NCI-H2171 (cell line): ENCODE measurements at places on chromosomes 3 and 15.

DNA sequence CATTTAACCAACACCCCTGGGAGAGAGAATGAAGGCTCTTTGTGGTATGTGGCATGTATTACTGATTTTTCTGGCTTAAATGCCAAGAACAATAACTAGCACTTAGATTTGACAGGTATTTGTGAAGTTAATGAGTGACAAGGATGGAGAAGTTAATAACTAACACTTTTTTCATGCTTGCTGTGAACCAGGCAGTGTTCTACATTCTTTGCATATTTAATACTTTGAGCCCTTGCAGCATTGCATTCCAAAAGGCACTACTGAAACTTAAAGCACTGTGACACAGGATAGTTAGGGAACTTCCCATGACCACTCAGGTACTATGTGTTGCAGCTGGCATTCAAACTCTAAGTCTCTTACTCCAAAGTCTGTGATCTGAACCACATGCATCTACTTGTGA is 650.6 kb downstream of the ZPLD1 start:
- no peak for DNase-seq

DNA sequence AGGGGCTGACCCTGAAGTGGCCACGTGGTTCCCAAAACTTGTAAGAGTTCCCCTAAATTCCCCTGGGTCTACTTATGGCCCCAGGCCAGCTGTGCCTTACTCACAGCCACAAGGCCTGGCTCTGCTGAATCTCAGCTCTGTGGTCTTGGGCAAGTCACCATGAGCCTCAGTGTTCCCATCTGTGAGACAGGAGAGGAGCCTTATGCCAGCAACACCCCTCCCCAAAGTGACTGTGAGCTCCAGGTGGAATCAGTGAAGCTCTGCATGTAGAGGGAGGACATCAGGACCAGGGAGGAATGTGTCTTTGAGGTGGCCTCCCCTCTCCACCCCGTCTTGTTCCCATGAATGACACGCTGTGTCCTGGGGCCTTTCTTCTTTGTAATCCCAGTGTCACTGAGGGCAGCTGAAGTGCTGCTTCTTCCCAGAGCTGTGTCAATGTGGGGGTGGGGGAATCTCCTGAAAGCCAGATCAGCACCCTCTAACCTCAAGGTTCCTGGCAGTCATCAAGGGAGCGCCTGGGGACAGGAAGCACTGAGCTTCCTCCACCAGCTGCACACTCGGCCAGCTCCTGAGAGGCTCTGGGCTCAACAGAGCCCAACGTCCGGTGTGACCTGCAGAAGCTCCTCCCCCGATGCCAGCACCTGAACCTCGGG is 258.9 kb downstream of the UACA start:
- no peak for DNase-seq

DNA sequence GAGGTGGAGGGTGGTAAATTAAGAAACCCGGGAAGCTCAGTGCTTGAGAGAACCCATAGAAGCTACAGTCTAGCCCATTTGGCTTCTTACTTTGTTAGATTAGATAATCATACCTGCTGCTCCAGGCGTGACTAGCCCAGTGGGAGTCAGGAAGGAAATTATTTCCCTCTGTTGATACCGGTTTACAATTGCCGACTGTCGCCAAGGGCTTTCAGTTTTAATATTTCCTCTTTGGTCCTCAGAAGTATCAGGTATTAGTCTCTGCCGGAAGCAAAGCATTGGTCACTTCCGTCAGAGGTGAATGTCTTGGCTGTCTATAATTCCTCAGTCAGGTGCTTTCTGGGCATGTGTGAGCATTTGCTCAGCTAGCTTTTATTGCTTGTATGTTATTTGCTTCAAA is 75.2 kb downstream of the LPP start:
- DNase-seq = no peak

DNA sequence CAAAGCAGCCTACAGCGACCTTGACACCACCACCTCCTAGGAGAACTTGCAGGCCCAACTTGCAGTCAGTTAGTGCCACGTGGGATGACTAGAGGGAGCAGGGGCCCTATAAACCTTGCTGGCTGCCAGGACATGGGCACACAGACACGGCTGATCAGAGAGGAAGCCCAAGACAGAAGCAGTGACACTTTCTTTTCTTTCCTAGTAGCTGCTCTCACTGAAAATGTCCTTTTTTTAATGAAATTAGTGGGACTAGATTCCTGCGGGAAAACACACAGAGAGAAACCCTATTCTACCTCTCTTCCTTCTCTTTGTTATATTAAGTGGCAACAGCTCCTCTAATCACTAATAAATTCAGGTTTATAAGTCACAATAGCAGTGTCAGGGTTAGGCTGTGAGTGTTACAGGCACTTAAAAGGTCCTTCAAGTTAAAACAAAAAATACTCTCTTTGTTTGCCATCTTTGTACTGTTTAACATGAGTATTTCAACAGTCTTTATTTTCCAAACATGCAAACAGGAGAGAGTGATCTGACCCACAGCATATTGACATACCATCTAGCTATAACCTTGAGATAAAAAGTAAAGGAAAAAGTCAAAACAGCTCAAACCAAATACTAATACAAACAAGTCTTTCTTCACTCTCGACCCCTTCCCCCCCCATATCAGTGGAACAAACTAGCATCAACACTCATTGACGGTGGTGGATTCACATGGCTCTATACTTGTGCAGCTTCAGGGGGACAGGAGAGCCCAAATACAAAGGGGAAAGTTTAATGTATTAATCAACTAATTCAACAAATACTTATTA is 2.1 kb upstream of the TMEM212 start:
- DNase-seq = no peak

DNA sequence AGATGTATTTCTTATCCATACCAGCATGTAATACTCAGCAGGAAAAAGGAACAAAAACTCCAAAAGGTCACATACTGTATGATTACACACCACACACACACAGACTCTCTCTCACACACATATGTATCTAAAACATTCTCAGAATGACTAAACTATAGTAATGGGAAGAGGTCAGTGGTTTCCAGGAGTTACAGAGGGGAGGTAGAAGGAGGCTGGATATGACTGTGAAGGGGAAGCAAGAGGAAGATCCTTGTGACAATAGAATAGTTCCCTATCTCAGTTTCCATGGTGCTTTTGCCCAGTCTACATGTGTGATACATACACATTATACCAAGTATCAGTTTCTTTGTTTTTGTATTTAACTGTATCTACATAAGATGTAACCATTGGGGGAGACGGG is 190.1 kb downstream of the IL5RA start:
- no peak for DNase-seq

DNA sequence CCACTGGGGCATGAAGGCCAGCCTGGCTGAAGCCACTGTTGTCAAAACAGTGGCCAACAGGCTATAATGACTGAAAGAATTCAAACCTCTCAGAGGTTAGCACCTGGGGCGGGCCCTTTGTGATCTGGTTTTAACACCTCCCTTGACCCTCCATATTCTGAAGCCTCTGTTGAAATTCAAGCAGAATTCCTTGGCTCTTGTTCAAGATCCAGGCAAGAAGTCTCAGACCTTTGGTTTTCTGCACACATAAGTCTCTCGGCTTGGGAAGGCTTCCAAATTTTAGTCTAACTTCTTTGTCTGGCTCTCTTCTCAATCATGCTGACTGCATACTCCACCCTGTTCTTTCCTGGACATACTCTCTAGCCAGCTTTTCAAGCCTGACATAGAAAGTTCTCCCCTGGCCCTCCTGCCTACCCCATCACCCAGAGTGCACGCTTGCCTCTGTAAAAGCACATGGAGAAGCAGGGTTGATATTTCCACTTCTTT is 144.5 kb downstream of the PDZRN3 start:
- no peak for DNase-seq

DNA sequence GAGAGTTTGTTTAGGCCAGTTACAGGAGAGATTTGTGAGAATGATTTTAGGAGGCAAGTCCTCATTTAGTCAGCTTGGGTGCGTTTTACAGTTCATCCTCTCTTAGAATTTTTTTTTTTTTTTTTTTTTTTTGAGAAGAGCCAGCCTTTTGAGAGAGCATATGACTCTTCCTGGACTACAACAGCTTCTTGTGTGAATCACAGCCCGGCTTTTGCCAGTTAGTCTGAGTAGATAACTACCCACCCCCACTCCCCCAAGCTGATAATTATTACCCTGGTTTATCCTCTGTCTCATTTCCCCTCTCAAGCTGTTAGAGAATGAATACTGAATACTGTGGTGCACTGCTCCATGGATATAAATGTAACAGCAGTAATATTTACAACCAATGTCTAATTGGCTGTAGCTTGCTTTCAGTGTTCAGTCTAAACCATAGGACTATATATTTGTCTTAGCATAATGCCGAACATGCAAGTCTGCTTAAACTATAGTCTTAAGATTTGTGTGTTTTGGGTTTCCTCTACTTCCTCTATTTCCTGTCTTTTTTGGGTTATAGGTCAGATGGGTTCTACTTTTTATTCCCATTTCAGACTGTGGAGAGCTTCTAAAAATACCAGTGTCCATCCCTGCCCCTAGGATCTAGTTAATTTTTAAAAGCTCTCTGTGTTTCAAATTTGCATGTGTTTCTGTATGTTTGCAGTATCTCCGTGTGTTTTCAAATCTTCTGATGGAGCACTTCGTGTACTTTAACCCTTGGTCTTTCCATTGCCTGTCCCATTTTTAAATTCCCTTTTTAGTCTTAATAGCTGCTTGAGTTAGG is 8.0 kb downstream of the CHD2 start:
- DNase-seq = no peak

DNA sequence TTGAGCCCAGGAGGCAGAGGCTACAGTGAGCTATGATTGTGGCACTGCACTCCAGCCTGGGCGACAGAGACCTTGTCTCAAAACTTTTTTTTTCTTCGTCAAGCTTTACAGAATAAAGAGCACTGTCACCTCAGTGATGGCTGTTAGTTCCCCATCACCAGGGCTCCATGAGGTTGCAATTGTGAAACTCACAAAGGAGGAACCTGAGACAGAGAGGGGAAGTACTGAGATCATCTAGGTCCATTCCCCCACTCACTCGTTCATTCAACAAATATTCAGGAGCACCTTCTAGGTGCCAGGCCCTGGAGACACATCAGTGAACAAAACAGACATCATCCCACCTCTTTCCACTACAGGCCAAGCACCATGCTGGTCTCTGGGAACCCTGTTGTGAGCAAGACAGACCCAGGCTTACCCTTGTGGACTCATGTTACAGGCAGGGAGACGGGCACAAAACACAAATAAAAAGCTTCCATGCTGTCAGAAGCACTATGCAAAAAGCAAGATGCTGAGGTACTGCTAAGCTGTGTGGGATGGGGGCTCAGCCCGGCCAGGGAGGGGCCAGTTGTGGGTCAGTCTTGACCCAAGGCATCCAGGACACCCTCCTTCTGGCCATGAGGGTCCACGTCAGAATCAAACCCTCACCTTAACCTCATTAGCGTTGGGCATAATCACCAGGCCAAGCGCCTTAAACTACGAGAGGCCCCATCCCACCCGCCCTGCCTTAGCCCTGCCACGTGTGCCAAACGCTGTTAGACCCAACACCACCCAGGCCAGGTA is 2.1 kb upstream of the RHO start:
- DNase-seq = no peak

DNA sequence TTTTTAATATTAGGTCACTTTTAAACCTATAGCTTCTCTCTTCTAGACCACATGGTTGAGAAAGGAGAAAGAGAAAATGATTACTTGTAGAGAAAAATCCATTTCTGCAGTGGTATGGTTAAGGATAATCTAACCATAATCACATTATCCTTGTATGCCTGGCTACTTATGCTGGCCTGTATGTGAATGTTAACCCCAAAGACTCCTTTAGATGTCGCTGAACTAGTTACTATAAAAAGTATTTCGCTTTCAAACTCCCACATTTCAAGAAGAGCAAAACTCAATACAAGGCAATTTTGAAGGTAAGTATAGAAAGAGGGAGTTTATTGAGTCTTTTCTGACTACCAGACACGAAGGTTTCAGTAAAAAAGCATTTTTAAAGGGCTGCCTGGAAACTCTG is 2.2 kb downstream of the KCTD6 start:
- DNase-seq = no peak

DNA sequence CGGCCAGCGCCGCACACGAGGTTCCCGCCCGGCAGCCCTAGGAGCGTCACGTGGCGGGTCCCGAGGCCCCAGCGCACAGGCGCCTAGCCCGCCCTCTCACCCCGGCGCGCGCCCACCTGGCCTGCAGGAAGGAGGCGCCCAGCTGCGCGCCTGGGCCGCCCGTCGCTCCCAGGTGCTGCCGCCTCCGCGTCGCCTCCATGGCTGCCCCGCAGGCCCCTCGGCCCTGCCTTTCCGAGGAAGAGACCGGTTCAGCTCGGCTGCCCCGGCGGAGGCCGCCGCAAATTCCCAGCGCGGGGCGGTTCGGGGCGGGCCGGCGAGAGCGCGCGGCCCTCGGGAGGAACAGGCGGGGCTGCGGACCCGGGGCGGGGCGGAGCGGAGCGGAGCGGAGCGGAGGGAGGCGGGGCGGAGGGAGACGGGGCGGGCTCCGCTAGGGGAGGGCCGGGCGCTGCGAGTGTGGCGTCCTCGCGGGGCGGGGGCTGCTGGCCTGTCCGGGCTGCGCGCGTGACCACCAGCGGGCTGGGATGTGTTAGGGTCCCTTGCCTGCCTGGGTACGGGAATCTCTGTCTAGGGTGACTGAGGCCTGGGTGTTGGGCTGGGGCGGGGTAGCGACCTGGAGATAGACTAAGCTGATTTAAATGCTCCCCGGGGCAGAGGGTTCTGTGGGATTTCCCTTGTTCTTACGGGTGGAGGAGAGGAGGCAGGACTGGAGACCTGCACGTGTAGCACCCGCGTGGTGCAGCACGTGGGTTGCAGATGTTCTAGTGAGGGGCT is at the start of gene CLN6:
Gene CLN6, minus strand, starts transcription at position 343 of the 771 bp plus-strand sequence. Its CDS starts 144 bp downstream, at position 199.
- DNase-seq = peak; percentile 89

- DNase-seq = no peak
Measured at GRCh38 chr15:25339431-25339830, 99.4 kb downstream of the UBE3A start.

DNA sequence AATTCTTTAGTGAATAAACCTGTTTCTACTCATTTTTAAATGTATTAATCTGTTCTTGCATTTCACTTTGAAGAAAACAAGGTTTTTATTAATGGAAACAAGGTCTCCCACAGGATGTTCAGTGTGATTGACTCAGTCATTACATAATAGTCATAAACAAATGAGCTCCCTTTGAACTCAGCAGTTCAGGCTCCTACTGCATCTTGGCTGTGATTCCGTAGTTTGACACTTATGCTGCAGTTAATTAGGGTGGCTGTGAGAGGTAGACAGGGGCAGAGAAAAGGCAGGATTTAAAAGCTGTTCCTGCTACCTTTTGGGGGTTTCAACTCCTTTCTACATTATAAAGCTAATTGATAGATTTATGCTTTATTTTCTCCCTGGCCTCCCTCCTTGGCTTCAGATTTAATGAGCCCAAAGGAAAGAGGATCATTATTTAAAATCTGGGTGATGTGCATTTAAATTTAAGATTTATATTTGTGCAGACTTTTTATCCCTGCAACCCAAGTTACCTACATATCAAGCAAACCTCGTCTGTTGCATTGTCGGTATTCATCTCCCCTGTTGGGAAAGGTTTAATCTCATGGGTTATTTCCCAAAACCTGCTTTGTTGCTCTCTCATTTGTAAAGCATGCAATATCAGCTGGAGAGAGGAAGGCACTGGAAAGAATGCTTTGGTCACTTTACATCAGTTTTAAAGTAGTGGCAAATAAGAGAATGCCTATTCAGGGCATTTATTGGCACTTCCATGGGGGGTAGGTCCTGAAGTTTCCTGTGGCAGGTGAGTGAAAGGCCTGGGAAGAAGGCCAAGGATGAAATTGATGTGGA is 345.0 kb upstream of the NR2E3 start:
- no peak for DNase-seq
